Non-pigmented ciliary epithelial cell (primary cell): ENCODE measurements at places on chromosomes 6 and 20.
A peak's percentile ranks its signal among the peaks of the same experiment; 100 is the strongest.

GRCh38 chr6:108453601-108454185, 107.0 kb upstream of the FOXO3 start:
- DNase-seq: peak; percentile 83

- DNase-seq: no peak
Measured at GRCh38 chr20:32484225-32484957, 100.7 kb downstream of the NOL4L start.

- DNase-seq: no peak
Measured at GRCh38 chr6:134247231-134247833, 70.6 kb downstream of the SGK1 start.

DNA sequence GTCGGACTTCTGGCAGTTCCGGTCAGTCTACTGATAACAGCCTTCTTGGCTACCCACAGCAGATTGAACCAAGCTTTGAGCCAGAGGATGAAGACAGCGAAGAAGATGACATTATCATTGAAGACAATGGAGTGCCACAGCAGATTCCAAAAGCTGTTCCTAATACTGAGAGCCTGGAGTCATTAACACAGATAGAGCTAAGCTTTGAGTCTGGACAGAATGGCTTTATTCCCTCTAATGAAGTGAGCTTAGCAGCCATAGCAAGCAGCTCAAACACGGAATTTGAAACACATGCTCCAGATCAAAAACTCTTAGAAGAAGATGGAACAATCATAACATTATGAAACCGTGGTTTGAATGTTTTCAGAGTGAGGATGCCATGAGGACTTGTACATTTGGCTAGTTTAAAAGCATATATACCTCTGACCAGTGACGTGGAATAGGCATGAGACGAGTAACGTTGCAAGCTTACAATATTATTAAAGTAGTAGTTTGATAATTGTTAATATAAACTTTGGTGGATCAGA, 18.8 kb downstream of the PARD6B start:
- DNase-seq: no peak

- no peak for DNase-seq
Measured at GRCh38 chr20:64256282-64256935, 861 bp downstream of the PCMTD2 start.

DNA sequence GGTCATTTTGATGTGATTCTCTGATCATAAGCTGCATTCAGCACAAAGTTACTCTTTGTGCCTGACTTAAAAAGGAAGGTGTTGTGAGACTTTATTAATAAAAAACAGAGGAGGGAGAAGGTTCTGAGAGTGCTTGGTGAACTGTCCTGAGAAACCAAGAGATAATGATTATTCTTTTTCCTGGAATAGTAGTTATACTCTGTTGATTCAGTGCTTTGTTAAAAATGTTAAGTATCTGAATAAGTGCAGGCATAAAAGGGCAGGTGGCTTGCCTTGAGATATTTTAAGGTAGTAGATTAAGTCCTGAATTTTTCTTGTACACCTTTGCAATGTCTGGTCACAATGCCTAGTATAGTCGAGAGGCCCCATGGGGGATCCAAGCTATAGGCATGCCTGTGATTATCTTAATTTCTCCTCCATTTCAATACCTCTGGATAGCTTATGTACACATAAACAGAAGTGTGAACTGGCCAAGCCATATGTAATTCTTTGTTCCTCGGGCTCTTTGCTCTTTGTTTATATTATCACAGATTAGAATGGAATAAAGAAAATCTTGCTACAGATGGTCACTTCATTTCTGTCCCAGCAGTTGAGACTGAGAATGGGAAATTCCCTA, 50.0 kb downstream of the SOBP start:
- DNase-seq: no peak

- no peak for DNase-seq
Measured at GRCh38 chr20:59075934-59076508, 33.4 kb upstream of the PRELID3B start.

- no peak for DNase-seq
Measured at GRCh38 chr6:43013097-43013842, 476 bp downstream of the MEA1 start.

- no peak for DNase-seq
Measured at GRCh38 chr6:15602154-15602553, 60.7 kb downstream of the DTNBP1 start.

- no peak for DNase-seq
Measured at GRCh38 chr20:59055302-59055701, 12.7 kb upstream of the PRELID3B start.

DNA sequence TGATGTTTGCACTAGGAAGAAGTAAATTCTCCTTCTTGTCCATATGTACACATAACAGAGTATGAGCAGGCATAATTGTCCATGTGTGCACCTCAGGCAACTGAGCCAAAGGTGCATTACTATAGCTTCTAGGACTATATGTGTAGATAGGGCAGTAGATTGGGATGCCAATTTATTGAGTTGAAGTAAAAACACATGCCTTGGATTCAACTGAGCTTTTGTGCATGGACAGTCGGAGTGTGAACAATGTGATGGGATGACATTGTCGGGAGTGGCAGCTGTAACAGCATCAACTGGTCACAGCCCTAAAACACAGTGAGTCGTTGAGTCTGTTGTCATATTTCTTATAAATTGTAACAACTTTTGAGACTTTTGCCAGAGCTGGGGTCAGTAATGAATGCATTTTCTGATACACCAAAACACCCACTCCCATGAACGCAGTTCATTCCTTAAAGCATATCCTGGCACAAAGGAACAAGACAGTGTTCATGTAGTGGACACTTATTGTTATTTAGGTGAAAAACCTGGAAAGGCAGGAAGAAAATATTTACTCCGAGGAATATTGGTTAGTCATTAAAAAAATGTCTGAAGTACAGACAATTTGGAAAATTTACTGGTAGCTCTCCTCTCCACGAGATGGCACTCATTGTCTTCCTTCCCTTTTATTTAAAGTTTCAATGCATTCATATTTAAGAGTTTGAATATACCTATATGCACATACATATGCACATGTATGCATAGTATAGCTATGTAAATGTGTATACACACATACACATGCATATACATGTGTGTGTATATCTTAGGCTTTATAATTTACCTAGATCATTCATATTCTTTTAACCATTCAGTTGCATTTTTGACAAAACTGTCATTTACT, 302.0 kb upstream of the STXBP5 start:
- no peak for DNase-seq

- no peak for DNase-seq
Measured at GRCh38 chr6:43717822-43718221, 30.2 kb upstream of the MRPS18A start.

DNA sequence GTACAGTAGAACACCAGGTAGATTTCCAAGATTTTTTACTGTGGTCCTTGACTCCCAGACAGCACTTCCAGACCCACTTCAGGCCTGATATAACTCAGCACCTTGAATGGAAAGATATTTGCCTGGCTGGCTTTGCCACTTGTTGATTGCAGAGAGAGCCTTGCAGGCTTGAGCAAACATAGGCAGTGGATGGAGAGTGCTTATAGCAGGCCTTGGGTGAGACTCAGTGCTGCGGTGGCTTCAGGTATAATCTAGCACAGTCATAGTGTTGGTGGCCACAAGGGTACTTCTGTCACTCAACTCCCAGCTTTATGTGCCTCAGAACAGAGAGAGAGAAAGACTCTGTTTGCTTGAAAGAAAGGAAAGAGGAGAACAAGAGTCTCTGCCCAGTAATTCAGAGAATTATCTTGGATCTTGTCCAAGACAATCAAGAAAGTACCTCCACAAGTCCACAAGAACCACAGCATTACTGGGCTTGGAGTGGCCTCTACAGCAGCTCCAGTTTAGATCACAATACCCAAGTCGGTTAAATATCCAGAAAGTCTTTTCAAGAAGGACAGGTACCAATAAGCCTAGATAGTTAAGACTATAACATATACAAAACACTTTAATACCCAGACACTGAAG, 70.5 kb upstream of the FKBP1C start:
- DNase-seq: no peak

GRCh38 chr6:11445146-11445545, 92.4 kb upstream of the TMEM170B start:
- no peak for DNase-seq

DNA sequence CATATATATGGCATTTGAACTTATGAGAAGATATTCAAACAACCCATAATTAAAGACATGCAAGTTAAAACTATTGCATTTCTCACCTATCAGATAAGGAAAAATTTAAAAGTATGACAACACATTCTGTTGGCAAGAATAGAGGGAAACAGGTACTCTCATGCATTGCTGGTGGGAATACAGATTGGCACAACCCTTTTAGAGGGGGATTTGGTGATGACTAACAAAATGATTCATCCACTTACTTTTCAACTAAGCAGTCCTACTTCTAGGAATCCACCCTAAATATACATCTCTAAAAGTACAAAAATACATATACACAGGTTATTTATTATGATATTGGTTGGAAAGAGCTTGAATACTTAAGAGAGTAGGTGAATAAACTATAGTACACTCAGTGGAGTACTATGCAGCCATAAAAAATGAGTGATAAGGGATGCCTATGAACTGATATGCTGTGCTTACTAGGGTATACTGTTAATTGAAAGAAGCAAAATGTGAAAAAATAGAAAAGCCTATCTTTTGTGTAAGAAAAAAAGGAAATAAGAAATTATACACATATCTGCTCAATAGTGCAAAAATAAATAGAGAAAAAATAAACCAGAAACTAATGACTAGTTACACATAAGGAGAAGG, 42.2 kb downstream of the ADAT2 start:
- no peak for DNase-seq

DNA sequence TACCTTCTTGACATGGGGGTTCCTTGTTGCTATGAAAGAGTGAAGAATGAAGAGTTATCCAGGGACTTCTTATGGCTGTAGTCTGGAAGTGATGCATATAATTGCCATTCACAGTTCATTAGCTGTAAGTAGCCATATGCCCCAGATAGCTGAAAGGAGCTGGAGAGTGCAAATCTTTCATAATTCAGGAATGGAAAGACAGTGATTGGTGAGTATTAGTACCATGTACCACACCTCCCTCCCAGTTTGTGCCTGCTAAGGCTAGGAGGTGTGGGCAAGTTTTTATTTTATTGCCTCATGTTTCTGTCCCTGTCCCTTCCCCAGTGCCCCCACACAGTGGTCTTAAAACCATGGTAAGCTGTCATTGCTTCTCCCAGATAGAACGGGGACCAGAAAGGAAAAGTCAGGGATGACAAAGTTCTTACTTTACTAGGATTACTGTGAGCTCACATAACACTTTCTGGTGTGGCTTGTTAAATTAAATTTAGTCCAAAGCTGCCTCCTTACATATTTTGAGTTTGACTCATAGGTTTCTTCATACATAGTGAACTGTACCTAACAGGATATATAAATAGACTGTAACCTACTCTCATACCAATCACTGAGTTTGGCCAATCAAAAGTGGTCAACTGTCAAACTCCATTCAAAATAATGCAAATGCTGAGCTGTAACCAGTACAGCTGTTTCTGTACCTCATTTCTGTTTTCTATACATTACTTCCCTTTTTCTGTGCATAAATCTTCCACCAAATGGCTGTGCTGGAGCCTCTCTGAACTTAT, 119.4 kb downstream of the RFPL4B start:
- no peak for DNase-seq

DNA sequence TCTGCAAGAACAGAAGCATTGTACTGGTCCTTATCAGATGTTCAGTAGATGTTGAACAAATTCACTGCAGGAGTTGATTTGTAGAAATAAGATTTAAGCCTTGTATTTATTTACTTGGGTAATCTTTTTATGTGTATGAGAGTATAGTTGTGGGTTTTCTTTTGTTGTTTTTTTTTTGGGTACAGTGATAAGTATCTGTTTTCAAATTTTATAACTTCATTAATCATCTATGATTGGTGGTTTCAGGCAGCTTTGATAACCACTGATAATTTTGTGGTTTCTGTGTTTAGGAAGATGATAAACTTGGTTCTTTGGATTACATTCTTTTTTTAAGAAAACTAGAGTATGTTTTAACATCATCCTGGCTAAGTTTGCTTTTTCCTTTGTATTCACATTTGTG, 2.8 kb downstream of the AFDN start:
- DNase-seq: no peak

GRCh38 chr6:66638099-66638498, 931.1 kb upstream of the EYS start:
- DNase-seq: no peak

DNA sequence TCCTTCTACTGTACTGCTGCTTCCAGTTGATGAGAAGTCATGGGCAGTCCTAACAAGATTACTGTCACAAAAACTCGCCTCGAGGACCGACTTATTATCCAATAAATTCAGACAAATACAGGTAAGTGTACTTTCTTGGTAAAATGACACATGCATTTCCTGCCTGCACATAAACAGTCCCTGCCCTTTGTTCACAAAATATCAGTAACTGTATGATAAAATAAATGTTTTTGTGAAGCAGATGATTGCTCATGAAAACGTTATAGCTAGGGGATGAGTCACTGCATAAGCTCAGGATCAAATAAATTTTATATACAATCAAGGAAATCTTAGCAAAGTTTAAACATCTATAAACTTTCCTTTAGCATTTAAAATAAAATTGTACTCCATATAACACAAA, 164.5 kb upstream of the RIPOR2 start:
- DNase-seq: no peak

GRCh38 chr6:75936682-75937081, 135.8 kb downstream of the IMPG1 start:
- no peak for DNase-seq

DNA sequence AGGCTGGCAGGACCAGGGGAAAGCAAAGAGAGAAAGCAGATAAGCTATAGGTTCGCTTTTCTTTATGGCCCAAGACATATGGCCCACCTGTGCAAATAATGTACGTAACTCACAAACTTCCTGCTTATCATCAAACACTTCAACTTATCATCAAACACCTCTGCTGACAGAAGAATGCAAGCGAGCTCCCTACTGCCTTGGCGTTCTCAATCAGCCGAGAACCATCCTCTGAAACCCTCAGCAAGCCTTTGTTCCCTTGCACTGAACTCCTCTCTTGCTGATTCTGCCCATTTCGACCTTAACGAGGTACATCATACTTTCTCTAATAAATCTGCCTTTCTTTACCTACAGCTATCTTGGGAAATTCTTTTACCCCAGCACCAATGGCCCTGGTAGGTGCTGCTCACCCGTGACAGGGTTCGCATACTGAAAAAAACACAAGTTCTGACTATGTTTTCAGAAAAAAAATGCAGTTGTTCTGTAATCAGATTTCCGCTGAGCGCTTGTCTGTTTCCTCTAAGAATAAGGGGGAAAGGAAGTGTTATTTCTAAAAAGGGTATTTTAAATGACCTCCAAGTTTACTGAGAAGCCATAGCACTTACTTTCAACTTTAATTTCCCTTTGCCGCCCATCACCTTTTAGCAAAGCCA, 28.3 kb downstream of the SERPINB6 start:
- no peak for DNase-seq
